ENCODE measurements at places on chromosomes 13 and 19.
A peak's percentile ranks its signal among the peaks of the same experiment; 100 is the strongest.

GRCh38 chr19:7987114-7987768 lies 18.2 kb downstream of the ELAVL1 start:
- no peak for DNase-seq

GRCh38 chr13:29162638-29163235 lies 342.6 kb downstream of the MTUS2 start:
- no peak for DNase-seq

GRCh38 chr13:75216038-75216437 lies 265.9 kb downstream of the TBC1D4 start:
- DNase-seq, result no peak

- peak; percentile 48 for DNase-seq
Observed at GRCh38 chr19:45472563-45473366, 5.0 kb downstream of the FOSB start.

DNA sequence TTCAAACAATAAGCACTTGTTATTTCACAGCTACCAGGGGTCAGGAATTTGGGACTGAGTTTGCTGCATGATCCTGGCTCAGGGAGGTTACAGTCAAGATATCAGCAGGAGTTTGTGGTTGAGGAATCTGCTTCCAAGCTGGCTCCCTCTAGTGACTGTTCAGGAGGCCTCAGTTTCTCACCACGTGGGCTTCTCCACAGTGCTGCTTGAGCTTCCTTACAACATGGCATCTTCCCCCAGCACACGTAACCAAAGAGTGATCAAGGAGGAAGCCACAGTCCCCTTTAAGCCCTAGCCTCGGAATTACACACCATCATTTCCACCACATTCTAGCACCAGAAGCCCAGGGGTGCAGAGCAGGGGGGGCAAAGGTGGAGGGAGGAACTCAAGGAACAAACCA lies 28.8 kb downstream of the CELF5 start:
- DNase-seq, result no peak

GRCh38 chr13:95137096-95137495 lies 164.2 kb downstream of the ABCC4 start:
- no peak for DNase-seq

All from activated T-cell treated with anti-CD3 and anti-CD28 coated beads, Interleukin-2, amount 50 U/mL, for 1 hour (primary cell).